ENCODE measurements at places on chromosomes 2 and 18.

GRCh38 chr2:133943108-133943507 lies 310.8 kb upstream of the MGAT5 start:
- no peak for DNase-seq

GRCh38 chr2:197386242-197386641 lies 48.6 kb downstream of the SF3B1 start:
- no peak for DNase-seq

GRCh38 chr2:135999899-136000298 lies 14.5 kb upstream of the DARS1 start:
- DNase-seq = no peak

DNA sequence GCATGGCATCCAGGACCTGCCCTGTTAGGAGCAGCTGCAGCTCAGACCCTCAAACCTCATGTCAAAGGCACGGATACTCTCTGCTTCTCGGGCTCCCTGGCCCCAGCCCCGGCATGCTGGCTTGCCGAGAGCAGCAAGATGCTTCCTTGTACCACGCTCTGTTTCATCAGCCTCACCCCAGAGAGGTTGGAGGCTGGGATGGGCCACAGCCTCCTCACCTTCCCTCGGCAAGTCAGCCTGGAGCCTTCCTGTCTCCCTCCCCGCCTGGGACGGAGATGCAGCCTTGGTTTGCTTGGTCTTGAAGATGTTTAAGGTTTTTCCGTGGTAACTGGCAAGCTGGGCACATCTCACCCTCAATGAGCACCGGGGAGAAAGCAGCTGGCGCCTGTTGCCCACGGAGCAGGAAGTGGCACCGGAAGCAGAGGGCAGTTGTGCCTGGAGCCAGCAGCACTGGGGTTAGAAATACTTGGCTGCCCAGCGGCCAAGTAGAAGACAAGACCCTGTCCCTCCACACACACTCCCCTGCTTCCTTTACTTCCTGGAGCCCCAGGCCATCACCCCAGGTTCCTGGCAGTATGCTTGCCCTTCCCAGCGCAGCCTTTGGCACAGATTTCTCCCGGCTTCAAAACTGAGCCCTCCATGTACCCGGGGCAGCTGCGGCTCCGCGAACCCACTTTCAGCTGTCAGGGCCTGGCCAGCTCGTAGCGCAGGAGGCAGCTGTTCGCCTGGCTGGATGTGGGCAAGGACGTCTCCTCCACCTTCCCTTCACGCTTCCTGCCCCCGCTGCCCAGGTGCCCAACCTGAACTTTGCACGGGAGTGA lies 17.4 kb downstream of the FBLN7 start:
- no peak for DNase-seq

GRCh38 chr2:161019311-161019710 lies 140.9 kb upstream of the TANK start:
- no peak for DNase-seq

GRCh38 chr2:8643996-8644356 lies 37.9 kb upstream of the ID2 start:
- DNase-seq = no peak

- DNase-seq = no peak
These were observed 103.5 kb downstream of the SOS1 start for GRCh38 chr2:39017334-39017733.

DNA sequence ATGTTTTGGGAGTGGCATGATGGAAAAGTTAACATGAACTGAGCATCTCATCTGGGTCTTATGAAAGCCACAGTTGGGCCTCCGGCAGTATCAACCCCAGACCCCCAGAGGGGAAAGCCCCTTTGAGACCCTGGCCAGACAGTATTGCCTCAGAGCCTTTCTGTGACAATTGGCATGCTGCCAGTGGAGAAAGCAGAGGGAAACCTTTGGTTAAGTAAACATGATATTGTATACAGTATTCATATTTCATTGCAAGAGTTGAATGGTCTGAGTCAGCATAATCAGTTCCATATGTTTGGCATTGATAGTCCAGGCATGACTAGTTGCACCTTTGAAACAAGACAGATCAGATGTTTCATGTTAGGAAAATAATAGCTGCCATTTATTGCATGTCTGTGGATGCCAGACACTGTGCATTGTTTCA lies 20.0 kb downstream of the MERTK start:
- DNase-seq = peak; percentile 44

- peak; percentile 37 for DNase-seq
These were observed 43.4 kb upstream of the TNFRSF11A start for GRCh38 chr18:62281684-62282083.

- peak; percentile 25 for DNase-seq
These were observed 269.3 kb upstream of the NCKAP5 start for GRCh38 chr2:133837441-133838094.
